ENCODE measurements at places on chromosomes 6 and 20.

DNA sequence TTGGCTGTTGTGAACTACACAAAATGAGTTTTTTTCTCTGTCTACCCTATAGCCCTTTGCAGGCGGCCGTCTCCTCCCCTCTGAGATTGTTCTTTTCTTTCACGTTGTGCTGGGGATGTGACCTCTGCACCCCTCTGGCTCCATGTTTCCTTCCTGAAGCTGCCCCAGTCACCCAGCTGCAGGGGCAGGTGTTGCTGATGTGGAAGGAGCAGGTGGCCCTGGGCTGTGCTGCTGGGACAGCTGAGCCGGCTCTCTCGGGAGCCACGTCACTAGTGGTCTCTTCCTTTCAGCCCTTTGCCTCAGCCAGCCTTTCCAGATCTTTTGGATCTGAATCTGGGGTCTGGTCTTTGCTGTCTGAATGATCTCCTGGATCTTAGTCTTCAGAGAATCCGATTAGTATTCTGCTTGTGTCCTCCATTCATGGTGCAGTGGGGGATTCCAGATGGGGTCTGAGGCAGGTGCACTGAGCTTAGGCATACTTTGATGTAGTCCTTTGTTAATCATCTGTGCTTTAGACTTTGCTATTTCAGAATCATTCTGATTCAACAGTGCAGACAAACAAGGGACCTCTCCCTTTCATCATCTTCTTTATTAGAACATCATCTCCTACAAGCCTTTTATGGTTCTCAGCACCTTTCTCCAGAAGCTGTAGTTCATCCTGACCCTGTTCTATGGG, 31.4 kb downstream of the TMEM181 start:
- no peaks in the 10 kb centered on the region for H3K4me1 ChIP-seq
- H3K4me3 ChIP-seq, result no peak overlapping the region
- H3K36me3 ChIP-seq, result no peaks in the 10 kb centered on the region
- H3K27ac ChIP-seq, result no peak overlapping the region
- DNase-seq, result no peak

DNA sequence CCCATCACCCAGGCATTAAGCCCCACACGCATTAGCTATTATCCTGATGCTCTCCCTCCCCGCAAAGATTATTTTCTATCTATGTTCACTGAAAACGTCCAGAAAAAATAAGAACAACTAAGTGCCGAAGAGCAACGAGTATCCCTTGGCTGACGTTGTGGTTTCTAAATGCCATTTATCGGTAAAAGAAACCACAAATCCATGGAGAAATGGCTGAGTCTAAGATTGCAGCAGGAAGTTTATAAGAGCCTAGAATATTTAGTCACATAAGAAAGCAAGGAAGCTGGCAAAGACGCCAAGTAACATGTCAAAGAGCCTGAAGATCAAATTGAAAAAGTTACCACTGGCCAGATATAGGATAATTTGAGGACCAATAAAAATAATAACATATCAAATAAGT, 18.1 kb upstream of the NOX3 start:
- no peak overlapping the region for H3K27ac ChIP-seq
- no peaks in the 10 kb centered on the region for H3K4me1 ChIP-seq
- no peak for DNase-seq

GRCh38 chr6:130598021-130598989, 228.9 kb upstream of the SMLR1 start:
- no peaks in the 10 kb centered on the region for H3K27me3 ChIP-seq
- no peak for DNase-seq
- H3K27ac ChIP-seq, result no peak overlapping the region
- H3K4me1 ChIP-seq, result no peaks in the 10 kb centered on the region
- no peaks in the 10 kb centered on the region for H3K36me3 ChIP-seq

- no peaks in the 10 kb centered on the region for H3K36me3 ChIP-seq
- H3K27ac ChIP-seq, result no peak overlapping the region
- H3K4me3 ChIP-seq, result no peak overlapping the region
- no peak for DNase-seq
Observed at GRCh38 chr6:159646116-159646515, 46.9 kb downstream of the SOD2 start.

- no peak overlapping the region for H3K4me3 ChIP-seq
- H3K27ac ChIP-seq, result no peak overlapping the region
- H3K27me3 ChIP-seq, result no peaks in the 10 kb centered on the region
- H3K4me1 ChIP-seq, result no peaks in the 10 kb centered on the region
Observed at GRCh38 chr6:164928728-164929407, 380.5 kb downstream of the C6orf118 start.

DNA sequence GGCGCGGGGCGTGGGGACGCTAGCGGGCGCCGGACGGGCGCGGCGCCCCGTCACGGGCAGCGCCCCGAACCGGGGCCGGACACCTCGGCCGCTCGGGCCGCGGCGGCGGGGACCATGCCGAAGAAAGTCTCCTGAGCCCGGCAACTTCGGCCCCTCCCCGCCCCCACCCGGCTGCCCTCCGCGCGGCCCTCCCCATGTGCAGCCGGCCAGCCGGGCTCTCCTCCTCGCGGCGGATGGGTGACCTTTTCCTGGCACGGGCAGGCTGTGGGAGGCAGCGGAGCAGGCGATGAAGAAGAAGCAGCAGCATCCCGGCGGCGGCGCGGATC, 278 bp downstream of the UST start:
- H3K4me3 ChIP-seq, result peak overlapping the region; percentile 43
- no peaks in the 10 kb centered on the region for H3K27me3 ChIP-seq
- H3K4me1 ChIP-seq, result no peaks in the 10 kb centered on the region
- no peak overlapping the region for H3K27ac ChIP-seq
- H3K36me3 ChIP-seq, result no peaks in the 10 kb centered on the region
- DNase-seq, result no peak

GRCh38 chr6:90663873-90664272, 77.0 kb upstream of the MAP3K7 start:
- H3K27ac ChIP-seq, result no peak overlapping the region
- H3K36me3 ChIP-seq, result no peaks in the 10 kb centered on the region
- H3K27me3 ChIP-seq, result no peaks in the 10 kb centered on the region
- H3K4me3 ChIP-seq, result no peak overlapping the region
- H3K4me1 ChIP-seq, result no peaks in the 10 kb centered on the region

- peak; percentile 77 for DNase-seq
- no peak overlapping the region for H3K4me3 ChIP-seq
- H3K27me3 ChIP-seq, result peaks cover 30% of the 10 kb centered on the region
- H3K36me3 ChIP-seq, result no peaks in the 10 kb centered on the region
Observed at GRCh38 chr6:30136570-30137286, 788 bp downstream of the TRIM40 start.

- DNase-seq, result no peak
Observed at GRCh38 chr20:31527266-31527665, 13.0 kb downstream of the HM13 start.

DNA sequence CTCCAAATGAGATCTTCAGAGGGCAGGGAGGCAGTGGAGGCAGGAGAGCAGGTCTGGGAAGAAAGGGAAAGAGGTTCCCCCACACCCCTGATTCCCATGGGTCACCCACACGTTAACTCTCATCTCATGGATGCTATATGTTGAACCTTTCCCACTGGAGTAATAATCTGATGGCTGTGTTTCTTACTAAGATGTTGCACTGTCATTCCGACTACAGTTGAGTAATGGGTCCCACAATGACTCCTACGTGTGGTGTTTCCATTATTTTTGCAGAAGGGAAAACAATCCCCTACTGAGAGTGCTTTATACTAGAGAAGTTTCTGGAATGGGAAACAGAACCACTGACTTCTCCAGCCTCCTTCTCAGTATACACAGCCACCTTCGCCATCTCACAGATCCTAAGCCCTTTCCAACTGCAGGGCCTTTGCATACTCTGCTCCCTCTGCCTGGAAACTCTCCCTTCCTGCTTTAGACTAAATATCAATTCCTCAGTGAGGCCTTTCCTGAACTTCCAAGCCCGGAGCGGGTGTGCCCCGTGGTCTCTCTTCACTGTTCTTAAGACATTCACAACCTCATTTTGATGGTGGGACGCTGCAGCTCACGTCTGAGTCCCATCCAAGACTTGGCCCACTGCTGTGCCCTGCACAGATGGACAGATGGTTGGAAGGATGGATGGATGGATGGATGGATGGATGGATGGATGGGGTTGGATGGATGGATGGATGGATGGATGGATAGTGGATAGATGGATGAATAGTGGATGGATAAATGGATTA, 238.6 kb upstream of the PMEPA1 start:
- H3K27ac ChIP-seq, result no peak overlapping the region
- H3K4me1 ChIP-seq, result no peaks in the 10 kb centered on the region
- H3K4me3 ChIP-seq, result no peak overlapping the region
- H3K36me3 ChIP-seq, result no peaks in the 10 kb centered on the region

DNA sequence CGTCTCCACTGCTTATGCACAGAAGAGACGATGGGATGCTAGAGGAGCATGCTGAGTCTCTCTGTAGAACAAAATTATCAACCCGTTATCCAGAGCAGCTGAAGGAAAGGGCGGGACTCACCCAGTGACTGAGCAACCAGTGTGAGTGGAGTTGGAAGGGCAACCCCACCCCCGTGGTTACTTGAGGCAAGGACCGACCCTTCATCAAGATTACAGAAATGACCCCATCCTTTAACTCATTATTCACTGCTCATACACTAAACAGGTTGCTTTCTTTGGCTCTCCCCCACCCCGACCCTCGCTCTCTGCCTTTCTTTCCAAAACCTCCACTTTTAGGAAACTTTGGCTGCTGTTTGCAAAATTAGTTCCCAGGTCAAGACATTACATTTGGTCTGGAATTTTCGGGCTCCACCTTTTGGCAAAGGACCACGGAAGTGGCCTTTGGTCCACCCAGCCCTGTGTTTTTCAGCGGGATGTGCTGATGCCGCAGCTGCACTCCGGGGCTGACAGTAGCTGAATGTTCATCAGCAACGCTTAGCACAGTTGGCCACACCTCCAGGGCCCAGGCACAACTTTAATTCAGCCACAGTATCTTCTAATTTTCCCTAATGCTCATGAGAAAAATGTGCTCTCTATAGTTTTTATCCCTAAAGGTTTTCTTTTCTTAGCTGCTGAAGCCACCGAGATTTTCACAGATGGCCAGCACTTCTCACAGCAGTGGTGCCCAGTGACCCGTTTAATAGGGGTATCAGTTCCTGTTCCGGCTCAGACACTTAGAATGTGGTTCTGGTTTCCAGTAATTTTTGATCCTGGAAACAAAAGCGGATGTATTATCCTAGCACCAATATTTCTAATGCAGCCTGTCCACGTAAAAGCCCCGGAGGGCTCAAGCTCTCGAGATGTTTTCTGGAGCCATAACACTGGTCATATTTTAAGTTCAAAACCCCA, 103.6 kb upstream of the NXT1 start:
- H3K4me3 ChIP-seq, result no peak overlapping the region
- no peak overlapping the region for H3K27ac ChIP-seq
- H3K4me1 ChIP-seq, result no peaks in the 10 kb centered on the region
- no peak for DNase-seq

- H3K27me3 ChIP-seq, result no peaks in the 10 kb centered on the region
- peak; percentile 8 for DNase-seq
- H3K36me3 ChIP-seq, result no peaks in the 10 kb centered on the region
- H3K4me1 ChIP-seq, result no peaks in the 10 kb centered on the region
- no peak overlapping the region for H3K4me3 ChIP-seq
- H3K27ac ChIP-seq, result no peak overlapping the region
Observed at GRCh38 chr6:114785235-114786127, 442.7 kb upstream of the HS3ST5 start.

GRCh38 chr20:1108437-1108920, 9.9 kb upstream of the PSMF1 start:
- no peaks in the 10 kb centered on the region for H3K36me3 ChIP-seq
- DNase-seq, result peak; percentile 60
- H3K27ac ChIP-seq, result no peak overlapping the region
- no peak overlapping the region for H3K4me3 ChIP-seq
- H3K4me1 ChIP-seq, result no peaks in the 10 kb centered on the region

DNA sequence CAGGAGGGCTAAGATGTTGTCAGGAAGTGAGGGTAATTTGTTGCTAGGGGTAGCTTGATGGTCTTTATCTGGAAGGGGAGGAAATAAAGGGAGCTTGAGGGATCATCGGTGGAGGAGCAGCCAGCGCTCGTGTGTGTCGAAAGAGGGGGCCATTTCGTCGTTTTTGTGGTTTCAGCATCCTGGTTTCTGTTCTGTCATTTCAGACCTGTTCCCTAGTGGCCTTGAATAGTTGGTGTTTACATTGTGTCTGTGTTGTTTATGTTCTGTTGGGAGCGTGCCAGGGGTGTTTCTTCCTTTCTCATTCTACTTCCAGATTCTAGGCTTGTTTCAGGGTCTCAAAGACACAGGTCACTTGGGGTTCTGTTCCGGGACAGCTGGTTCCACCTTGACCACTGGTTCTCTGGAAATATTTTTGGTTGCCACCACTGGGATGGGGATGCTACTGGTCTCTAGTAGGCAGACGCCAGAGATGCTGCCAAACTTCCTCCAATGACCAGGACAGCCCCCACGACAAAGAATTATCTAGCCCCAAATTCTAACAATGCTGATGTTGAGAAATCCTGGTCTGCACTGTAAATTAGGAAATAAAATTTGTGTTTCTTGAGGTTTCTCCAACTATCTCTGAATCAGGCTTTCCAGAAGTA, 113.9 kb upstream of the NAA20 start:
- H3K36me3 ChIP-seq, result no peaks in the 10 kb centered on the region
- DNase-seq, result peak; percentile 75
- no peaks in the 10 kb centered on the region for H3K27me3 ChIP-seq
- H3K27ac ChIP-seq, result no peak overlapping the region
- H3K4me1 ChIP-seq, result peaks cover 5% of the 10 kb centered on the region

- H3K27ac ChIP-seq, result no peak overlapping the region
- H3K4me3 ChIP-seq, result no peak overlapping the region
- no peaks in the 10 kb centered on the region for H3K36me3 ChIP-seq
- H3K27me3 ChIP-seq, result no peaks in the 10 kb centered on the region
Observed at GRCh38 chr6:144145541-144145940, 4.8 kb upstream of the STX11 start.

GRCh38 chr6:708237-708598, 15.3 kb upstream of the EXOC2 start:
- H3K4me1 ChIP-seq, result peaks cover 5% of the 10 kb centered on the region
- H3K27ac ChIP-seq, result no peak overlapping the region
- H3K36me3 ChIP-seq, result no peaks in the 10 kb centered on the region

- no peak overlapping the region for H3K27ac ChIP-seq
- no peak overlapping the region for H3K4me3 ChIP-seq
- DNase-seq, result no peak
- no peaks in the 10 kb centered on the region for H3K27me3 ChIP-seq
- peaks cover 10% of the 10 kb centered on the region for H3K4me1 ChIP-seq
Observed at GRCh38 chr20:19078448-19079373, 133.7 kb upstream of the SLC24A3 start.

DNA sequence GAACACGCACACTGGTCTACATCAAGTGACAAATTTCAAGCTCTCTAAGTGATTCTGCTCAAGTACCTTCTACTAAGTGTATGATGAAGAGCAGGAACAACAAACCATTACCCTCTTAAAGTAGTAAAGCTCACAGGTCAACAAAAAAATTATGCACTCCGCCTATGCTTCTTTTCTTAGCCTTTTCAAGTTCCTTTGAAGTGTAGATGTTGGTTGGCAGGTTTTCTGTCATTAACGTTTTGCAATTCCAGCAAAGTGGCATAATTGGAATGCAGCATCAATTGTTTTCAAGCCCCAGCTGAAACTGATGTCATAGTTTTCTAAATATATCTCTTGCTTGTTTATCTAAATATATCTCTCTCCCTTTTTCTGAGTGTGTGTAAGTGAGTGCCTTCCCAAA, 396.9 kb upstream of the EYS start:
- no peaks in the 10 kb centered on the region for H3K4me1 ChIP-seq
- H3K27me3 ChIP-seq, result no peaks in the 10 kb centered on the region
- no peaks in the 10 kb centered on the region for H3K36me3 ChIP-seq
- DNase-seq, result no peak
- no peak overlapping the region for H3K27ac ChIP-seq
- no peak overlapping the region for H3K4me3 ChIP-seq
